CD4-positive, alpha-beta T cell treated with Interleukin-21 for 1 hour (primary cell): ENCODE measurements at places on chromosomes 2 and 18.

DNA sequence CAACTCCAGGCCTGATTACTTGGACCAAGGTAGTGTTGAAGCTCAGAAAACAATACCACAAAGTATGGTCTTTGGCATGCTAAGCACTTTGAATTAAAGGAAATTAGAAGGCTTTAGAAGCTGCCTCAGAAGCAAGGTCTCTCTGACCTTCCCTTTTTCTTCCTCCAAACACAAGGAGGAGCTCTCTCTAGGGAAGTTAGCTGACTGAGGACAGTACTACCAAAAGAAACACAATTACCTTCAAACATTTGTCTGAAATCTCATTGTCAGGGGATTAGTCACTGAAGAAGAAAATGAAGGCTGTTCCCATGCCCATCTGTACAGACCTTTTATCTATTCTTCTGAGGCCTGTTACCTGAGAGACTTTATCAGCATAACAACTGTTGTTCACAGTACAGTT, 279.3 kb downstream of the CDH20 start:
- no peak for DNase-seq

DNA sequence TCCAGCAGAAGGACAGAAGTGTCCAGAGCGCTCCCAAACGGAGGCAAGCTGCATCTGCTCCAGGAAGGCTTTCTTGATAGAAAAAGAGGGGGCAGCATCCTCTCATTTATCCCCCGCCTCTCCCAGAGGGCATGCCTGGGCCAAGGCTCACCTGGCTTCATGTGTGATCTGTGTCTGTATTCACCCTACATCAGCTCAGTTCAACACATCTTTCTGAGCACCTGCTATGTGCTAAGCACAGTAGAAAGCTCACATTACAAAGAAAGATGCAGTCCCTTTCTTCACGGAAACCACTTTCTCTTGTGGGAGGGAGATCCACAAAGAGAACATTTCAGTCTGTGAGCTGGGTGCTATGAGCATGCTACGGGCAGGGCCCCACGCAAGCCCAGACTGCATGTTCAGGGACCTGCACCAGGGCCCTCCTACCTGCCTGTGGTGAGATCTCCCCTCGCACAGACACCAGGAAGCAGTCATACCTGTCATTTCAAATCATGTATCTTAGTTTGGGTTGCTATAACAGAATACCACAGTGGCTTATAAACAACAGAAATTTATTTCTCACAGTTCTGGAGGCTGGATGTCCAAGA, 90.7 kb downstream of the PDCL3 start:
- DNase-seq, result peak; percentile 12

GRCh38 chr2:226904592-226904991, 68.7 kb downstream of the RHBDD1 start:
- DNase-seq, result no peak

DNA sequence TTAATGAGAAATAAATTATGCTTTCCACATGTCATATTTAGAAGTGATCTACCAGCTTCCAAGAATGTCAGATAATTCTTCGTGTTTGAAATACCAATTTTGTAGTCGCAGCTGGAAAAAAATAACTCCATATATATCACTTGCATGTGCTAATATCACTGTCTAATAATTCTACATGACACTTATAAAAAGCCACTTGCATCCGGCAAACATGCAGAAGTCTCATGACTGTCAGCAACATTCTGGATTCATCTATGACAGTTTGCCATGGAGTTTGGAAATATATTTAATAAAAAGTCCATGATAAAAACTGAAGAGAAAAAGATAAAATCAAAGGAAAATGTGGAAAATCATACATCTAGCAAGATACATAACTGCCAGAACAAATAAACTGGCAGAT, 1784.4 kb downstream of the SUCLG1 start:
- no peak for DNase-seq

DNA sequence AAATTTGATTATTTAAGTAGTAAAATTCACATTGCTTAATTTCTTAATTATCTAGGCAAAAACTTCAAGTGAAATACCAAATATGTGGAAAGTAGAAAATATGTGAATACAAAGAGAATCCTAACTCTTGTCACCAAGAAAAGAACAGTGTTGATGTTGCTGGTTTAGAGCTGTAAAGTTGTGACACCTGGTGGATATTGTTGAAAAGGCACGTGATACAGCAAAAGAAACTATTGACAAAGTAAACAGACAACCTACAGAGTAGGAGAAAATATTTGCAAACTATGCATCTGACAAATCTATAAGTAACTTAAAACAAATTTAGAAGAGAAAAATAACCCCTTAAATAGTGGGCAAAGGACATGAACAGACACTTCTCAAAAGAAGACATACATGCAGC, 25.6 kb upstream of the ZC3H15 start:
- no peak for DNase-seq

GRCh38 chr2:77831898-77832297, 309.7 kb upstream of the LRRTM4 start:
- no peak for DNase-seq

GRCh38 chr2:141522048-141522447, 608.8 kb downstream of the LRP1B start:
- DNase-seq, result no peak

DNA sequence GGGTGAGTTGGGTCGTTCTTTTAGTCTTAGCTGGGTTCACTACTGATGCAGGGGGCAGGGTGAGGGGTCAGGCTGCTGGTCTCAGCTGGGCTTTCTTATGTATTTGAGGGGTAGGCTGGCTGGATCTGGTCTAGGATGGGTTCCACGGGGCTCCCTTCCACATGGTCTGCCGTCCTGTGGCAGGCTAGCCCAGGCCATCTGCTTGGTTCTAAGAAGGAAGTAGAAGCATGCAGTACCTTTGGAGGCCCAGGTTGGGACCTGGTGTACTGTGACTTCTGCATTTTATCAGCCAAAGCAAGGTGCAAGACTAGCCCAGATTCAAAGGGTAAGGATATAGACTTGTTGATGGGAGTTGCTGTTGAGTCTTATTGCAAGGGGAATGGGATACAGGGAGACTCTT, 35.5 kb upstream of the MGAT5 start:
- no peak for DNase-seq

DNA sequence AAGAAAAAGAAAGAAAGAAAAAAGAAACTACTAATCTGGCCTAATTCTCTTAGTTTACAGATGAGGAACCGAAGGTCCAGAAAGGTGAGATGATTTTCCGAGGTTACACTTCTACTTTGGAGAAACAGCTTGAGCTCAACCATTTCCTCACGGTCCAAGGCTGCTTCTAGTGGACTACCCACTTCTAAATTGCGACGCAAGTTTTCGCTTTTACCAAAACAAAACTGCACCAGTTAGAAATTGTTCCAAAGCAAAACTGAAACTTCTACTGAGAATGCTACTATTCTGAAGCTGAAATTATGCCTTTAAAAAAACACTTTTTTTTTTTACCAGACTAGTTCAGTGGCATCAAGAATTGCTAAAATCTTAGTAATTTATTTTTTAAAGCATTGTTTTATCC, 101.6 kb downstream of the INO80D start:
- peak; percentile 5 for DNase-seq

DNA sequence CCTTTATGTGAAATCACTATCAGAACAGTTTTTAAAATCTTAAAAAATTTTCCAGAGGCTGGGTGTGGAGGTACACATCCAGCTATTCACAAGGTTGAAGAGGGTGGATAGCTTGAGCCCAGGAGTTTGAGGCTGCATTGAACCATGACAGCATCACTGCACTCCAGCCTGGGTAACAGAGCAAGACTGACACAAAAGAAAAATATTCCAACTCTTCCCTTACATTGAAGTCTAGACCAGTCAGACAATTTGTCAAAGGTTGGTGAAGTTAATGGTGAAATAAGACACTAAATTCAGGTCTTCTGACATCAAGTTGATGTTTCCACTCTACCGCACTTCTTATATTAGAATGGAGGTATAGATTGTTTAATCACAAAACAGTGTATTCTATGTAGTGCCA, 52.8 kb downstream of the HYCC2 start:
- DNase-seq, result no peak

GRCh38 chr2:181389524-181389923, 67.7 kb upstream of the ITGA4 start:
- no peak for DNase-seq

GRCh38 chr2:133552821-133553220, 15.4 kb downstream of the NCKAP5 start:
- no peak for DNase-seq

GRCh38 chr18:59458575-59458974, 99.5 kb upstream of the LMAN1 start:
- DNase-seq, result no peak

- DNase-seq, result no peak
These were observed 53.3 kb downstream of the MEMO1 start for GRCh38 chr2:31957354-31958139.

DNA sequence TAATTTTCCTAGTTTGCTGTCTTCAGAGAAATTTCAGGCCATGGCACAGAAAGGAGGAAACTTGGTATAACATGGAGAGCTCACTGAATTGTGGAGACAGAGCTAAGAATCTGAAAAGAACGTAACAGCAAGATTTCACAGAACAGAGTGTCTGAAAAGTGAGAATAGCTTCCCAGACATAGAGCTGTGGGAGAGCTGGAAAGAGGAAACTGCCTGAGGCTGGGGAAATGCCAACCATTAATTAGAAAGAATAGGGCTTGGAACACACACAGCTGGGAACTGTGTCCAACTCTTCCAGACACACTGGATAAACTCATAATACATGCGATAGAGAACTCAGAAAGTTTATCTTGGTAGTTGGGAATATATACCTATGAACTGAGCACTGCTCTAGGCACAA, 51.6 kb upstream of the KYNU start:
- DNase-seq, result no peak

- DNase-seq, result no peak
These were observed 869.2 kb upstream of the GCFC2 start for GRCh38 chr2:76579911-76580310.

DNA sequence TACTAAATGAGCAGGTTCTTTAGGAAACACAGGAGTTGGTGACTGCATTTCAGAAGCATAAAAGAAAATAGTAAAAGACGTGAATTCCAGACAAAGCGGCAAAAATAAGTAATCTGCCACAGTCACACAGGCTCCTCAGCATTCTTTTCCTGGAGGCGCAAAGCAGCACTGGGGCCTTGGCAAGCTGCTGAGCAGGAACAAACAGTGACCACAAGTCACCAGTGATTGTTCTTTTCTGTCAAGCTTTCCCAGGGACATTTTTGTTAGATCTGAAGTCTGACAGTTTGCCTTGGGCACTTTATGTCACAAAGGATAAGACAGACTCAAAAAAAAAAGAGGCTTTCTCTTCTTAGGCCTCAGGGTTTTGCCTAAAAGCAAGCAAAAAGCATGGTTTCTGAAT, 216.2 kb downstream of the CDH20 start:
- no peak for DNase-seq

- no peak for DNase-seq
These were observed 188.5 kb upstream of the CDH2 start for GRCh38 chr18:28365411-28365831.

GRCh38 chr2:150125708-150126107, 361.8 kb downstream of the RND3 start:
- DNase-seq, result no peak

- no peak for DNase-seq
These were observed 29.4 kb downstream of the SIX3 start for GRCh38 chr2:44970846-44971450.

- no peak for DNase-seq
These were observed 17.0 kb upstream of the FZD7 start for GRCh38 chr2:202016579-202017227.

DNA sequence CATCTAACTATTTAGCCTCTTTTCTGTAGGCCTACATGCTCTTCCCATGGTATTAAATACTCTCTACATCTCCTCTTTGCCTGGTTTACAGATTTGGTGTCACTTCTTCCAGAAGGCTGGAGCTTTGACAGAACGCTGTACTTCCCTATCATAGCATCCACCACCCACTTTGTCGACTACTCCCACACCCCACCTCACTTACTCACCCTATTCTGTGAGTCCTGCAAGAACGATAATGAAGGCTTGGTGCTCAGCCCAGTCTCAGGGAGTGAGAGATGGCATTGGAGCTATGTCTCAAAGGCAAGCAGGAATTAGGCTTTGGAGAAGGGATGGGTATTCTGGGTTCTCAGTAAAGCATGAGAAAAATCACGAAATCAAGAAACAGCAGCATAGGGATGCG, 20.3 kb upstream of the KDM3A start:
- no peak for DNase-seq

DNA sequence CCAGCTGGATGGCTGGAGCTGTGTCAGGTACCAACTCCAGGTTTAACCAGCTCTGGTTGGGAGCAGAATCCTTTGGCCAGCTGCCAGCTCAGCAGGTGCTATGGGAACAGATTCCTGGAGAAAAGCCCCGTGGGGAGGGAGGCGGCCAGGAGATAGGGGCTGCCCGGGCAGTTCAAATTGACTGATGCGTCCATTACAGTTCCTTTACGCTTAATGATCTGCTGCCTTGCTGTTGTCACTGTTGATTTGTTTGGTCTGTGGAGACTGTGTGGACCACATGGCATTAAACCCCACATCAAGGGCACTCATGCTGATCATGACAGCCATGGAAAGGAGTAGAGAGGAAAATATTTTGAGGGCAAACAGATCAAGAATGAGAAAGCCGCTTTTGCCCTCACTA, 200.0 kb downstream of the TSN start:
- no peak for DNase-seq

GRCh38 chr2:204849892-204850291, 304.6 kb downstream of the PARD3B start:
- DNase-seq, result no peak

GRCh38 chr2:64841461-64841860, 147.7 kb upstream of the SLC1A4 start:
- DNase-seq, result no peak

- DNase-seq, result no peak
These were observed 220.5 kb downstream of the PIEZO2 start for GRCh38 chr18:10928772-10929373.

DNA sequence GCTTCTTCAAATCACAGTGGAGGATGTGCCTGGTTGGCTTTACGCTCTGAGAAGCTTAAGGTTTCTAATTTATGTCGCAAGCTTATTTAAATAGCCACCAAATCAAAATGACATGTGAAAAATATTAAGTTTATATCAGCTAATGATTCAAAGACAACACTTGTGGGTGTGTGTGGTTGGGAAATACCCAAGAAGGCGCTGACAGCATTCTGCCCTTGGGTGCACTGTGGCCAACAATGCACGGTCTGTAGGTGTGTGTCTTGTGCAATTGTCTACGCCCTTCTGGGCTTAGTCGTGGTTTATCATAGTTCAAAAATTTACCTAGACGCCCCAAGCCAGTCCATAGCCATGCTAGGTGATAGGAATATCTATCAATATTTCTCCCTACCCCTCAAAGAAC, 60.9 kb downstream of the KCTD1 start:
- DNase-seq, result no peak

GRCh38 chr2:126949775-126950174, 51.1 kb downstream of the TEX51 start:
- no peak for DNase-seq

- DNase-seq, result no peak
These were observed 686.7 kb downstream of the TMEM182 start for GRCh38 chr2:103448495-103448894.

DNA sequence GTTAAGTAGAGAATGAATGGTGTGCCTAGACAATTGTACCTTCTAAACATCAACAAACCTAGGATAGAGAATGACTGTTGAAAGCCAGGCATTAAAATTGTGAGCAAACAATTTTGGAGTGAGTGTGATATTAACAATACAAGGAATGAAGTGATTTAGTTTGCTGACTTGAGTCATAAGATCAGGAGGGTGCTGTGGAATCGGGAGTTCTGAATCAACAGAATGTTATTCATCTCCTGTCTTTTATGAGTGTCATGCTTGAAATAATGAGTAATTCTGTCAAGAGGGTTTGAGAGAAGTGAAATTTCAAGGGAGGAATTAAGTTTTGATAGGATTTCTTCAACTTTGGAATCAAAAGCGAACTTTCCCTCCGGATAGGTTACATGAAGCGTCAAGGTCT, 214.4 kb upstream of the DSEL start:
- no peak for DNase-seq
